H1 (cell line): ENCODE measurements at places on chromosomes 2 and 18. TPM values are rescaled to one million over a fixed set of nuclear protein-coding genes. Genes with fewer than 3 reads are reported as not detected.

DNA sequence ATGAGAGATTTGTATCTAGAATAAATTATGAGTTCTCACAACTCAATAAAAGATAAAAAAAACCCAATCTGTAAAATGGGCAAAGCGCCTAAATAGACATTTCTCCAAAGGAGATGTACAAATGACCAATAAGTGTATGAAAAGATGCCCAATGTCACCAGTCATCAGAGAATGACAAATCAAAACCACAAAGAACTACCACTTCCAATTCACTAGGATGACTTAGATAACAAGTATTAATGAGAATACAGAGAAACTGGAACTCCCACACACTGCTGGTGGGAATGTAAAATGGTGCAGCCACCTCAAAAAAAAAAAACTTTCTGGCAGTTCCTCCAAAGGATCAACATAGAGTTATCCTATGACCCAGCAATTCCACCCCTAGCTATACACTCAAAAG lies 17.4 kb upstream of the COL6A3 start:
- no peak overlapping the region for H3K27ac ChIP-seq
- H3K4me3 ChIP-seq: no peak overlapping the region
- H3K27me3 ChIP-seq: no peaks in the 10 kb centered on the region
- DNase-seq: no peak
- H3K36me3 ChIP-seq: no peaks in the 10 kb centered on the region

- H3K4me3 ChIP-seq: no peak overlapping the region
- DNase-seq: no peak
- H3K4me1 ChIP-seq: no peaks in the 10 kb centered on the region; the same call in 1 of the 2 replicates
Measured at GRCh38 chr2:158214431-158214830, 112.8 kb downstream of the UPP2 start.

GRCh38 chr2:127551221-127551930 lies 15.9 kb downstream of the MYO7B start:
- H3K36me3 ChIP-seq: no peaks in the 10 kb centered on the region
- no peak for DNase-seq
- H3K4me1 ChIP-seq: no peaks in the 10 kb centered on the region
- no peaks in the 10 kb centered on the region; the same call in 1 of the 2 replicates for H3K27me3 ChIP-seq

HTR2B gene
- polyA plus RNA-seq: not detected in 2 replicates

TMEM198 gene
- 10.4 and 15.4 TPM in 2 replicates for polyA plus RNA-seq

- H3K4me3 ChIP-seq: no peak overlapping the region
- H3K27ac ChIP-seq: no peak overlapping the region
- no peaks in the 10 kb centered on the region for H3K27me3 ChIP-seq
- DNase-seq: no peak
- peaks cover 2% of the 10 kb centered on the region; the same call in 1 of the 2 replicates for H3K4me1 ChIP-seq
Measured at GRCh38 chr2:44616667-44617155, 255.0 kb downstream of the CAMKMT start.

DNA sequence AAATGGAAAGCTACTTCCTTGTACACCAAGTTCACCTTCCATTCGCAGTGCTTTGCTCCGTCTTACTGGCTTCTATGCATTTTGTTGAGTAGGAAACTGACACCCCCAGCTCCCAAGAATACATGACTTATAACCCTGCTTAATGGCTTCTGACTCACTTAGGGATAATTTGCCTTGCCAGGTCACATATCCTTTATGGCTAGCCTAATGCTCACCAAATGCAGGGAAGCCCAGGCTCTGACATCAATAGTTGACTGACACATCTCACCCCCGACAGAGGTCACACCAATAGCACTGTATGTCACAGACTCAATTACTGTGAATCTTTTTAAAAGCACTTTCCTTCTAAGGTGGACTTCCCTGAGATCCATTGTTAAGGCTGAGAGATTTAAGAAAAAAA lies 147.2 kb downstream of the DTNA start:
- no peaks in the 10 kb centered on the region for H3K27me3 ChIP-seq
- no peaks in the 10 kb centered on the region for H3K36me3 ChIP-seq
- H3K27ac ChIP-seq: no peak overlapping the region

- no peaks in the 10 kb centered on the region for H3K36me3 ChIP-seq
- no peaks in the 10 kb centered on the region for H3K27me3 ChIP-seq
- DNase-seq: no peak
- H3K4me1 ChIP-seq: peaks cover 7% of the 10 kb centered on the region
Measured at GRCh38 chr2:239874636-239875356, 150.3 kb downstream of the NDUFA10 start.

DNA sequence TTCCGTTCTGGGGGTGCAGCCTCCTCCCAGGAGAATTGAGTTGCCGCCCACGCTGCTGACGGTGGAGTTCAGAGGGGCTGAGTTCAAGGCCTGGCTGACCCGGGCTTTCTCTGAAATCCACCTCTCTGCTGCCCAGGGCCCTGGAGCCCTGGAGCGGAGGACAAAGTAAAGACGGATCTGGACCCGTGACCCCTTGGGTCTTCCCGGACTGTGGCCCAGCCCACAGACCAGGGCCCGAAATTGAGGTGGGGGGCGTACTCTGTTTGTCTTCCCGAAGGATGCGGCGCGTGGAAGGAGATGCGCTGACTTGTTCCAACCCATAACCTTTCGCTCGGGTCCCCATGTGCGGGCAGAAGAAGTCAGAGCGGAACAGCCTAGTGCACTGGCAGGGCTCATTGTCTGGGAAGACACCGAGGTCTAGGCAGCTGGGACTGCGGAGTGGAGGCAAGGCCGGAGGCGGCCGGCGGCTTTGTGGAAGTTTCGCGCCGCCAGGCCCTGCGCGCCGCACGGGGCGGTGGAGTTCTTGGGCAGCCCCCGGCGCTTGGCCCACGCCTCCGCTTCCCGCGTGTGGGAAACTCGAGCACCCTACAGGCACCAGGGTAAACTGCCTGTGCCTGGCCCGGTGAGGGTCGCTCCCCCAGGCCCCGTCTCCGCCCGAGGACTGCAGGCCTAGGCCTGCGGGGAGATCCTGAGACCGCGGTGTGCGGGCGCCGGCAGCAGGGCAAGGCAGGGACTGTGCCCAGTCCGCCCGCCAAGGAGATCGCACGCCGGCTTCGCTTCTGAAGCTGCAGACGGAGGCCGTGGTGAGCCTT lies 9.8 kb downstream of the POU3F3 start:
- H3K27me3 ChIP-seq: peaks cover 76% of the 10 kb centered on the region
- H3K4me3 ChIP-seq: no peak overlapping the region; the same call in 1 of the 2 replicates
- H3K4me1 ChIP-seq: peaks cover 45% of the 10 kb centered on the region
- no peak overlapping the region for H3K27ac ChIP-seq
- peak; percentile 76 for DNase-seq

GRCh38 chr18:36934884-36935283 lies 106.0 kb downstream of the KIAA1328 start:
- H3K4me1 ChIP-seq: no peaks in the 10 kb centered on the region
- no peaks in the 10 kb centered on the region for H3K27me3 ChIP-seq
- H3K36me3 ChIP-seq: no peaks in the 10 kb centered on the region
- no peak for DNase-seq
- H3K4me3 ChIP-seq: no peak overlapping the region
- H3K27ac ChIP-seq: no peak overlapping the region

DNA sequence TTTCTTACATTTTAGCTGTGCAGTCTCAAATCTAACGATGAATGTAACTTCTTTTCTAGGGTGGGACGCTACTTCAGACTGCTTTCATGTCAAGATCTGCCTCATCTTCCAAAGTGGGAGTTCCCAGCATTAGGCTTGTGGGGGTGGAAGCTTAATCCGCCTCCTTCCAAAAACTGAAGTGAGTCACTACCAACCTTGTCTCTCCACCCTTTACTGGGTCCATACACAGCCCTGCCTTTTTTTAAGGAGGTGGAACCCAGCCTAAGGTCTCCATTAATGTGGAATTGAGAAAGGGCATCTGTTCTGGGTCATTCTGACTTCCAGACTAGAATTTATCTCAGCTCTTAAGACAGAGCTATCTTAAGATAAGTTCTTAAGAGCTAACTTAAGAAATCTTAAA lies 42.0 kb upstream of the NFE2L2 start:
- H3K27ac ChIP-seq: no peak overlapping the region
- no peak for DNase-seq
- no peak overlapping the region for H3K4me3 ChIP-seq
- H3K27me3 ChIP-seq: no peaks in the 10 kb centered on the region
- no peaks in the 10 kb centered on the region for H3K36me3 ChIP-seq
- H3K4me1 ChIP-seq: no peaks in the 10 kb centered on the region

UPP2 gene
- not detected in 2 replicates for polyA plus RNA-seq

- H3K27ac ChIP-seq: no peak overlapping the region
- no peaks in the 10 kb centered on the region for H3K36me3 ChIP-seq
- no peaks in the 10 kb centered on the region for H3K4me1 ChIP-seq
- DNase-seq: no peak
- no peak overlapping the region for H3K4me3 ChIP-seq
Measured at GRCh38 chr2:138632066-138632620, 130.6 kb downstream of the SPOPL start.

- H3K36me3 ChIP-seq: no peaks in the 10 kb centered on the region
- H3K27ac ChIP-seq: no peak overlapping the region
- no peak overlapping the region for H3K4me3 ChIP-seq
Measured at GRCh38 chr18:49596687-49597086, 34.8 kb downstream of the LIPG start.

DNA sequence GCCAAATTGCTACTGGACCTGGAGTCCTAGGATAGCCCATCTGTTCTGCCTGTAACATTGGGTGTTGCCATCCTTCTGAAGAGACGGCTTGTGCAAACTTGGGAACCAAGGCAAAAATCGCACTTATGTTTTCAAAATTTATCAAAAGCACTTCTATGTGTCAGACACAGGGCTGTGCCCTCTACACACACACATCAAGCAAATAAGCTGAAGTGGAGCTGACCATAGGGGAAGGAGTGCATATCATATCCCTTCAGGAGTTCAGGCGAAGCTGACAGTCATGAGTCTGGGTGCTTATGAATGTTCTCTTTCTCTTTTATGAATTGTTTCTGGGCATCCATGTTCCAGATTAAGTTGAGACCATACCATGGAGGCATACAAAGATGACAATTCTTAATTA lies 247.9 kb downstream of the CYRIA start:
- no peaks in the 10 kb centered on the region for H3K4me1 ChIP-seq
- DNase-seq: no peak
- no peak overlapping the region for H3K4me3 ChIP-seq
- H3K27ac ChIP-seq: no peak overlapping the region
- H3K27me3 ChIP-seq: no peaks in the 10 kb centered on the region

CASP10 gene
- polyA plus RNA-seq: 2.0 and 2.3 TPM in 2 replicates

ANKRD36 gene
- polyA plus RNA-seq: 2.7 and 3.5 TPM in 2 replicates

DNA sequence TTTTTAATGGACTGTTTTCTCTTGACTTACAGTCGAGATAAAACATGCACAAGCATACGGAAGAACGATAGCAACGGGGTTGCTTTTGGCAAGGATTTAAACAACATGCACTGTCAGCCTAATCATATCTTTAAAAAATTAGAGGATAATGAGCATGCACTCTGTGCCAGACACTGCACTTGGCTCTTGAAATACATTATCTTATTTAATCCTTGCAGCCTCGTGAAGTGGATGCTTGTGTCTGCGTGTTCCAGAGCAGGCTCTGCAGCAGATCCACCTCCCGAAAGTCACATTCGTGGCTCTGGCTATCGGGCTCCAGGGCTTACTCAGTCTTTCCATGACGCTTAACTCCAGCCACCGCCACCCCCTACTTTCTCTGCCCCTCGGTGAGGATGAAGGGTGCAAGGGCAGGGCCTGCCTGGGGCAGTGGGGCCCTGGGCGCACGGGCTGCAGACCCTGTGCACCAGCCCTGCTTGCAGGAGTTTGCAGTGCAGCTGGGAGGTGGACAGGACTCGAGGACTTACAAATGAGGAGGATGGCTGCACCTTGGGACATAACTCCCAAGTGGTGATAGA lies 61.7 kb downstream of the ACKR3 start:
- no peaks in the 10 kb centered on the region for H3K4me1 ChIP-seq
- no peak overlapping the region for H3K4me3 ChIP-seq
- no peak overlapping the region for H3K27ac ChIP-seq
- no peaks in the 10 kb centered on the region for H3K27me3 ChIP-seq

GRCh38 chr2:1619556-1619955 lies 124.8 kb downstream of the PXDN start:
- no peak overlapping the region for H3K27ac ChIP-seq
- H3K4me3 ChIP-seq: no peak overlapping the region
- H3K27me3 ChIP-seq: no peaks in the 10 kb centered on the region; the same call in 1 of the 2 replicates
- DNase-seq: no peak

DNA sequence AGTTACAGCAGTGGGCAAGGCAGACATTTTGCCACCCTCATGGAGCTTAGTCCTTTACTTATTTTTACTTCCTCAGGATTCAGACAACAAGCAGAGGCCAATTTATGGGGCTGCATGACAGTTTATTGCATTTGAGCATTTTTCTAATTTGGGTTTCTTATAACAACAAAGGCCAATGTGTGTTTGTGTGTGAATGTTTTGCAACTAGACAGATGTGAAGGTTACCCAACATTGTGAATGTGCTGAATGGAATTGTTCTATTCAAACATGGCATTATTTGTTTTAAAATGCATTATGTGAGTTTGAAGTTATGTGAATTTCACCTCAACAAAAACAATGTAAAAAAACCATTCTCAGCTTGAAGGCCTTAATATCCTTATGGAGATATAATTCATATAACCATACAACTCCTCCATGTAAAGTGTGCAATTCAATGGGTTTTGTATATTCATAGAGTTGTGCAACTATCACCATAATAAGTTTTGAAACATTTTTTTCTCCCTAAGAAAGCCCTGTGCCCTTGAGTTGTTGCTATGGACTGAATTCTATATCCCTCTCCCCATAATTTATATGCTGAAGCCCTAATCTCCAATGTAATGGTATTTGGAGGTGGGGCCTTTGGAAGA lies 57.3 kb downstream of the CCDC195 start:
- no peak overlapping the region for H3K4me3 ChIP-seq
- no peak overlapping the region for H3K27ac ChIP-seq
- DNase-seq: no peak
- no peaks in the 10 kb centered on the region for H3K4me1 ChIP-seq
- no peaks in the 10 kb centered on the region for H3K27me3 ChIP-seq

SPATS2L gene
- 55.3 and 67.3 TPM in 2 replicates for polyA plus RNA-seq

DNA sequence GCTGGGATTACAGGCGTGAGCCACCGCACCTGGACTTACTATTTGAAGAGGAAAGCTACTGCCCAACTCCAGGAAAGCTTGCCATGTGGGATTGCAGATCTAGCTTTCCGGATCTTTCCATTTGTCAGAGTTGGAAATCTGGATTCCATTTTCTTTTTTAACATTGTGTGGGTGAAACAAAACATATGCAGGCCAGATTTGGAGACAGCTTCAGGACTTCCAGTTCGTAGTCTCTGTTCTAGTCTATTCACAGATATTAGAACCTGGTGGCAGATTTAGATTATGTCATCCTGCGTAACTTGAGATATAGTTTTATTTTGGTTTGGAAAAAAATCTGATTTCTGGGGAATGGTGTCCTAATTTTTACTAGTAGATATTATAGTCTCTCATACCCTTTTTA lies 70.5 kb downstream of the ZNF236 start:
- no peaks in the 10 kb centered on the region for H3K27me3 ChIP-seq
- no peak overlapping the region for H3K4me3 ChIP-seq
- no peak for DNase-seq
- H3K27ac ChIP-seq: no peak overlapping the region
- peaks cover 31% of the 10 kb centered on the region for H3K36me3 ChIP-seq
- H3K4me1 ChIP-seq: no peaks in the 10 kb centered on the region

- H3K4me1 ChIP-seq: no peaks in the 10 kb centered on the region
- no peak overlapping the region for H3K4me3 ChIP-seq
- DNase-seq: no peak
- no peak overlapping the region for H3K27ac ChIP-seq
Measured at GRCh38 chr2:13539296-13539695, 822.6 kb downstream of the TRIB2 start.
